Mucosa of gallbladder (tissue), 1 donor: ENCODE measurements at places on chromosomes 4 and X.

GRCh38 chrX:39752815-39753214 lies 344.9 kb downstream of the BCOR start:
- peak; percentile 53 for DNase-seq

- no peak for DNase-seq
Observed at GRCh38 chr4:183370786-183371185, 48.6 kb upstream of the CLDN24 start.

- no peak for DNase-seq
Observed at GRCh38 chr4:188374871-188375270, 235.6 kb downstream of the TRIML1 start.

DNA sequence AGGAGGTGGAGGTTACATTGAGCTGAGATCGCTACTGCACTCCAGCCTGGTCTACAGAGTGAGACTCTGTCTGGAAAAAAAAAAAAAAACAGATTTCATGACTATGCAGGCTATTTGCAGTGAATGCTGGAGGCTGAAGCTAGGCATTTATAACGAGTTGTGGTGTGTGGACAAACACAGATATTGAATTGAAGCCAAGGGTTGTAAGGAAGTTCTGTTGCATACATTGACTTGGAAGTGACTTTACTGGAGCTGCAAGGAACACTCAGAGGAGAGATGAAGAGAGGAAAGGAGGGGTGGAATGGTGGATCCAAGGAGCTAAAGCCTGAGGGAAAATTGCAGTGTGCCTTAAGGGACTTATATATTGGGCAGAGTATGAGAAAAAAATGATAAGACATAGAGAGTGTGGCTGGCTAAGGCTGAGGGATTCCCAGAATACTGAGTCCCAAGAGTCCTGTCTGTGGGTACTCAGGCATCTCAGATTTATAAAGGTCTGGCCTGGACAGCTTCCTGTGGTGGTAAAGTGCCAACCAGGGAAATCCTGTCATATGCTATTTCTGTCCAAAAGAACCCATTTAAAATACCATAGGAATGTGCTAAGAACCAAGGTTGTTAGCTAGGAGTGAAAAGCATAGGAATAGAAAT lies 87.8 kb upstream of the GUCY1A1 start:
- no peak for DNase-seq

DNA sequence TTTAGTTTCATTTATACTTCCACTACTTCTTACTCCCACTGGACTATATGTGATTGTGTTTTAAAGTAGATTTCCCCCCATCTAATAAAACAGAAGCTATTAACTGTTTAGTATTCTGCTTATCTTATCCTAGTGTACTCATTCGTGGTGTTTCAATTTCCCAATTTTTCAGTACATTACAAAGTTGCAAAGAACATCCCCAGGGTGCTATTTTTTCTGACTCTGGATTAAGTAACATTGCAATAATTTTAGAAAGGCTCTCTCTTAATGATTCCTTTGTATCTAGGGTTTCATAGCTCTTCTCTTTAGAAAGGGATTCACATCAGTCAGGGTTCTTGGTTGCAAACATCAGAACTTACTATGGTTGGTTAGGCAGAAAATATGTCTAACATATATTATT lies 317.9 kb upstream of the DIPK2B start:
- no peak for DNase-seq

DNA sequence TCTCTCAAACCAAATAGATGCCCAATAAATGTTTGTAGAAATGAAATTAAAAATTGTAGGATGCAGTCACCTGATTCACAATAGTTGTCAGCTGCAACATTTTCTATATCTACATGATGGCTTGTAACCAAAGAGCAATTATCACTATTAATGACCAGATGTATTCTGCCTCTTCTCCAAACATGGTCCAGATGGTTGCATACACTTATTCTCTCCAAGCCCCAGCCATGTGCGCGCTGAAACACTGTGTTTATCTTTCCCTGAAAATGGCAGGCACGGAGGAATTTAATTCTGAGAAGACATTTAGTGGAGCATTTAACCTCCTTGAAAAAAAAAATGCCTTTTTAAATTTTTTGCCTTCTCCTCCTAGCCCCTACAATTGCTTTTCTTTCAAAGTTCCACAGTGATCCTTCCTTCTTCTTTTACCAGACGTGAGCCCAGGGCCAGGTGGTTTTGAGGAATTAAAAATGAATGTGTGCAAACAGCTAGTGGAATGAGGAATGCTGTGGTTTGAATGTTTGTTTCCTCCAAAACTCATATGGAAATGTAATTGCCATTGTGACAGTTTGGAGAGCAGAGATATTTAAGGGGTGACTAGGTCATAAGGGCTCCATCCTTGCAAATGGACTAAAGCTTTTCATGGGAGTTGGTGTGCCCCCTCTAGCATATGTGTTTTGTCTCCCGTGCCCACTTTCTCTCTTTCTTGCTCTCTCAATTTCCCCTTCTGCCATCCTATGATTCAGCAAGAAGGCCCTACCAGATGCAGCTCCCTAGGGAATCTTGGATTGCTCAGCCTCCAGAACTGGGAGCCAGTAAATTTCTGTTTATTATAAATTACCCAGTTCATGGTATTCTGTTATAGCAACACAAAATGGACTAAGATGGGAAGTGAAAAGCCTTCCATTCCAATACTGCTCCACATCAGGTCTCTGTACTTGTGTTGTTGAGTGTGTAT lies 136.0 kb downstream of the GABRB1 start:
- DNase-seq = no peak

DNA sequence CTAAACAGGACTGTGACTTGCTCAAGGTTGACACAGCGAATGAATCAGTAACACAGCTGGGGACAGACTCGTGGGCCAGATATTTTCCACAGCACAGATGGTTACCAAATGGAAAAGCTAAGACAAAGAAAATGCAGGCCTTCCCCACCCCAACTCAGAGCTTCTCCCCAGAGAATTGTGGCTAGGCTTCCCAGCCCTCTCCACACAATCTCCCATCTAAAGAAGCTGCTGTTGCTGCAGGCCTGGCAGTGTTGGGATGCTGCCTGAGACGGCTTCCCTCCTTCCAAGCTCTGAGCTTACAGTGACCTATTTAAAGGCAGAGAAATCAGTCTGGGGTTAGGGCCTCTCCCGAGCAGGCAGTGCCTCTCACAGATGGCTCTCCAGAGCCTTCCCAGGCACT lies 46.5 kb upstream of the PGRMC1 start:
- DNase-seq = peak; percentile 21

DNA sequence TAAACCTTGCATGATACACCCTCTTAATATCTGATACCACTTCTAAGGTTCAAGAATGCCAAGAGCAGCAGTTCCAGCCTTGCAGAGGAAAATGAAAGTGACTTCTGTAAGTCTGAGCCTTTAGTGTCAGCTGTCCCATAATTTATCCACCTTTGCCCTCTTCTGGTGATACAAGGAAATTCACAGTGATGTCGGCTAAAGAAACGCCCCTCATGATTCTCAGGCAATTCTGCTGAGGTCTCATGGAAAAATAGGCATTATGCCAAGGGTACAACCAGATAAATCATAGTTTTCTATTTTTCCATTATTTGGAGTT lies 172.2 kb upstream of the CXCL13 start:
- no peak for DNase-seq

GRCh38 chr4:137266511-137266910 lies 265.8 kb downstream of the PCDH18 start:
- no peak for DNase-seq

DNA sequence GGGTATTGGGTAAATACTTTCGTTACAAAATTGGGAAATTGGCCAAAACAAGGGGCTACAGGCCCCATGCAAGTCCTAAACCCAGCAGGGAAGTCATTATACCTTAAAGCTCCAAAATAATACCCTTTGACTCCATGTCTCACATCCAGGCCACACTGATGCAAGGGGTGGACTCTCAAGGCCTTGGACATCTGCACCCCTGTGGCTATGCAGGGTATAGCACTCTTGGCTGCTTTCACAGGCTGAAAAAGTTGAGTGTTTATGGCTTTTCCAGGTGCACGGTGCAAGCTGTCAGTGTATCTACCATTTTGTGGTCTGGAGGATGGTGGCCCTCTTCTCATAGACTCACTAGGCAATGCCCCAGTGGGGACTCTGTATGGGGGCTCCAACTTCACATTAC lies 326.5 kb downstream of the TEX13C start:
- DNase-seq = no peak

DNA sequence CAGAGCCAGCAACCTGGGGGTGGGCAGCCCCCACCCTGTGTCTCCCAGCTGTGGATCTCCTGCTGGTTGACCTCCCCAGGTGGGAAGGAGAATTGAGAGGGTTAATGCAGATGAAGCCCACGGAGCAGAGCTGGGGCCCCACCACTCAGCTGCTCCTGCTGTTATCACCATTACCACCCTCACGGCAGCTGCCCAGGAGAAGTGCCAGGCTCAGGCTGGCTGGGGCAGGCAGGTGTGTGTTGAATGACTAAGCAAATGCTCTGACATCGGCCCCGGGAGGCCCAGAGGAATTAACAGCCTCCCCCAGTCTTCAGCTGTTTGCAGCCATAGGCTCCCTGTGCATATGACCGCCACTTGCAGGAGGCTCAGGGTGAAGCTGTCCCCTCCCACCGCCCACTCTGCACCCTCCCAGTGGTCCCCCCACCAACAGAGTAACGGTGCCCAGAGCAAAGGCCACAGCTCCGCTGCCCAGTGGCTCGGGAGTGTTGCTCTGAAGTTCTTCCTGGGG lies 133.8 kb downstream of the CPZ start:
- no peak for DNase-seq

DNA sequence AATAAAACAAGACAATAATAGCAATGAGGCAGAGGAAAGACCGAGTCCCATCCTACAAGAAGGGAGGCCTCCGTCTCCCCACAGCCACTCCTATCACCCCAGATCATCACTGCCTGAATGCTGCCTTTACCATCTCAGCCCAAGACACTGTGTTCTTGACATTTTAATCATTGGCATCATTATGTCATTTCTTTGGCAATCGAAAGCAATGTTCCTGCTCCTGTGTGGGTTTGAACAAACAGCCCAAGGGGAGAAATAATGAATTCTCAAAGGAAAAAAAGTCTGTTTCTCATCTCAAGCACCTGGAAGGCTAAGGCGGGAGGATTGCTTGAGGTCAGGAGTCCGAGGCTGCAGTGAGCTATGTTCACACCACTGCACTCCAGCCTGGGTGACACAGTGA lies 73.0 kb upstream of the ACSL1 start:
- DNase-seq = no peak

- no peak for DNase-seq
Observed at GRCh38 chr4:41598580-41598979, 60.6 kb downstream of the LIMCH1 start.

- peak; percentile 34 for DNase-seq
Observed at GRCh38 chr4:82201805-82202641, 171.8 kb downstream of the HNRNPD start.

DNA sequence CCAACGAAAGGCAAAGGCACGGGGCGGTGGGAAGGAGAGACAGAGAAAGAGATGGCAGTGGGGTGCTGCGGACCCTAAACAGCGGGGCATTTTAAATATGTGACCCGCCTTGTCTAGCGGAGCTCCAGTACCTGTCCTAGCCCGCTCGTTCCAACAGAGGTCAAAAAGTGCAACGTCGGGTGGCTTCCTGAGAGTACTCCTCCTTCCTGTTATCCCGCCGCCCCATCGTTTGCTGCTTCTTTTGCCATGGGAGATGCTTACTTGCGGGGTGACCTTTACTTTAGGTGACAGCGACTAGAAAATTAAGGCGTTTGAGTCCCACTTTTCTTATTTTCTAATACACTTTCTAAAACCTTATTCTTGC lies 735 bp downstream of the NRK start:
- DNase-seq = no peak
